T47D (cell line): ENCODE measurements at places on chromosomes 4 and X.
A peak's percentile ranks its signal among the peaks of the same experiment; 100 is the strongest.

GRCh38 chr4:72496119-72496518 lies 72.9 kb downstream of the ADAMTS3 start:
- DNase-seq, result no peak

GRCh38 chrX:154458116-154458953 lies at the start of gene PLXNA3:
PLXNA3 (plus strand) TSS chrX:154458281; CDS start chrX:154460184, 1,903 bp downstream.
- peak; percentile 48 for DNase-seq

DNA sequence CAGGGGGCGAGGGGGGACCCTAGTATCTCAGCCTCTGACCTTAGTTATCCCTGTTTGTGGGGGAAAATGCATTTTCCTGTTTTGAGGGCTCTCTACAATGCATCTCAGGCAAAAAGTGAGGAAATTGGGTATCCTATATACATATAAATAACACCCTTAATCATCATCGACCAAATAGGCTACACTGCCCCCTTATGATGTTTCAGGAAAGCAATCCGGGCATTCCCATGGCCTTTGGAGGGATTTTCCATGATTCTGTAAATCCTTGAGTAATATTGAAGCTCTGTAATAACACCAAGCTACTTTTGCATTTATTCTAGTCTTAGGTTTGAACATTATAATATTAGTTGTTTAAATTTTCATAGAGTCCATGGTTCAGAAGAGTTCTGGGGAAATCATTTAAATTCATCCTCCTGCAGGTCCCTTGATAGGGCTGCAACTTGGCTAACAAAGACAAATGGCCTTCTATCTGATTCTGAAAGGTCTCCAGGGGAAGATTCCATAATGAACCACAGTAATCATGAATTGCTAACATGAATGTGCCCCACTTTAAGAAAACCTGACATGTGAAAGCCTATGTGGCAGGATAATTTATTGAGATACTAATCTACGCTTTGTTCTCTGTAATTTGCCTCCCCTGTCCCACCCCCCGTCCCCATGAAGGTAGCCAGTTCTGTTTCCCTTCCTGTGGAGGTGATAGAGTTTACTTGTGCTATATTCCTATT lies 91.5 kb upstream of the SCOC start:
- no peak for DNase-seq

DNA sequence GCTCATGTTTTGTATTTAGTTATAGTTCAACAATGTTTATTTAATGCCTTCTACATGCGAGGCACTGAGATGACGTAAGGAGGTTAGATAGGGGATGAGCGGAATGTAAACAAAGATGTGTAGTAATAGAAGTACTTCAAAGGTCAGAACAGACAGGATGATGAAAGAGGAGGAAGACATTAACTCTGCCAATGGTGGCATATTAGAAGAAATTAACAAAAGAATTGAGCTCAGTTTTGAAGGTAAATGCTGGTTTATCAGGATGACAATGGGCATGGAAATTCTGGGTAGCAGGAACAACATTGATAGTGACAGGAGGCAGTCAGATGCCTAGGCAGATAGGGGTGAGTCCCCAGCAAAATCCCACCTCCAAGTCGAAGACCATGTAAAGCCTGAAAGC lies 62.3 kb upstream of the PGRMC2 start:
- DNase-seq, result no peak
